ENCODE measurements at places on chromosomes 1 and 21.

GRCh38 chr1:246576709-246577032 is 10.4 kb downstream of the CNST start:
- no peak for DNase-seq

GRCh38 chr1:206633708-206634121 is 1.6 kb upstream of the DYRK3 start:
- DNase-seq: peak; percentile 100

DNA sequence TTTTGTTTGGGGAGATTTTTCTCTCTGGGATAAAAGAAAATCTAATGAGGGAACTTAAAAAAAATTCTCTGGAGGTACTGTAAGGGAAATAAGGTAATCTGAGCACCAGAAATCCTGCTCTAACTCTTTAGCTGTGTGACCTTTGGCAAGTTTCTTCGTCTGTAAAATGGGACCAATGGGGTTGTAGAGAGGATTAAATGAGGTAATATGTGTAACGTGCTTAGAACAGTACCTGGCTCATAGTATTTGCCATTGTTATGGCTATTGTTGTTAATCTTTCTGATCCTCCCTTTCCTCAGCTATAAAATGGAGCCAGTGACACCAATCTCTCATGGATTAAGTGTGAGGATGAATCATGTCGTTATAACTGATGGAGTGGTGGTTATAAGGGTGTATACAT is 845 bp upstream of the KLHDC8A start:
- DNase-seq: no peak

DNA sequence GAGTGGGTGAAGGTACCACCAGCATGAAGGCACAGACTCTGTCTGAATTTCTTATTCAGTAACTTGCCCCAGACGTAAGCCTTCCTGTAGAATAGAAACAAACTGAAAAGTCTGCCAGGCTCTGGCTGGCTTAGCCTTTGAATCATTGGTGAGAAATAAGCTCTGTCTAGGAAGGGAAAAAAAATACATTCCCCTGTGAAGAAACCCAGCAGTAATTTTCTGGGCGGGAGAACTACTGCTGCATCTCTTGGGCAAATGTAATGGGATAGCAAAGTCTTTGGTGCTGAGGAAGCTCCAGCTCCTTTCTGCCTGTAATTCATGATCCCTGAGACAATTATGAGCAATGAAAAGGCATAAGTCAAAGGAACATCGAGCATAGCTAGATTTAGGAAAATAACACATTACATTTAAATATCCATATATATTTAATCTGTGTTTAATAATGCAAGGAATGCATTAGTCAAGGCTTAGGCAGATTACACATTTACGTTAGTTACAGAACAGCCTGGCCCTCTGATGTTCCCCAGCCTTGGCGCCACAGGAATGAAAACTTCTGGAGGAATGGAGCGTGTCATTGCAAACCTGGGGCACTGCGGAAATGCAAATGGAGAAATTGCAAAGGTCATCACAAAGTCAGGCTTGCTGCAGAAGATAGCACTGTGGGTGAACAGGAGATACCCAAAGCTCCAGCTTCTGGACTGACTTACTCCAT is 216.3 kb upstream of the CAMK1G start:
- DNase-seq: peak; percentile 61

DNA sequence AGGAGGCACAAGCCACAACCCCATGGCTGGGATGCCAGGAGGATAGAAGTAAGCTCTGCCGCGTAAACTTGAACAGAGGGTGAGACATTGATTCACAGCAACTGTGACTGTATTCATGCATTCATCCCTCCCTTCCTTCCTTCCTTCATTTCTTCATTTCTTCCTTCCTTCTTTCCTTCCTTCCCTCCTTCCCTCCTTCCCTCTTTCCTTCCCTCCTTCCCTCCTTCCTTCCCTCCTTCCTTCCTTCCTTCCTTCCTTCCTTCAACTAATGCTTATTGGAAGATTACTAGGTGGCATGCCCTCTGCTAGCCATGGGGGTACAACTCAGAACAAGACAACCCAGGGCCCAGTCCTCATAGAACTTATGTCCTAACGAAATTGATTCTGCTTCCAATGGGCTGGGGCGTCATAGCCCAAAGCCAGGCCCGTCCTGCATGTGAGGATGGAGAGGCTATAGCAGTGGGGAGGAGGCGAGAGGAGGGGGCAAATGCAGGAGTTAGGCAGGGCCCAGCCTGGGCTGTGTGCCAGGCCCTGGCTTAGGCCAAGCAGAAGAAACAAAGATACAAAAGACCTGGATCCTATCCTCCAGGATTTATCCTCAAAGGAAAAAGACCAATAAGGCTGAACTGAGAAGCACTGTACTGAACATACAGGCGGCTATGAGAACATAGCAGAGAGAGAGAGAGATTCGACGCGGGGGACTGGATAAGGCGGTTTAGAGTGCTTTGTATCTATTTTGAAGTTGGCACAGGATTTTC is 24.4 kb upstream of the PAXBP1 start:
- no peak for DNase-seq

- DNase-seq: peak; percentile 43
These were observed 792 bp downstream of the GOLPH3L start for GRCh38 chr1:150696162-150696561.

DNA sequence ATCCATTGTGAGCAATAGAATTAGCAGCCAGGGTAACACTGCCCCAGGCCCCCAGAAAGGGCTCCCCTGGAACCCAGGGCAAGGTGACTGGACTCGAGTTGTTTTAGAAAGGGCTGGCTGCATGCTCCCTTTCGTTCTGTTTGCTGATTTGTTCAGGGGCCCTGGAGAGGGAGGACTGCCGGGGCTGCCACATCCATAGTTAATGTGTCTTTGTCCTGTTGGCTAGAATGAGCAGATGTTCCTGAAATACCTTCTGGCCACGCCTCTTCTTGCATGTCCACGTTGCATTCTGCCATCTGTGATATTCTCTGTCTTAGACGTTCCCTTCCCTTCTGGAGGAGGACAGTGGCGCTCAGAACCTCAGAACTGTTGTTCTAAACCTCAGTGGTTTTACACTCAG is 118.8 kb downstream of the AJAP1 start:
- no peak for DNase-seq

- DNase-seq: no peak
These were observed 65.4 kb upstream of the IPO9 start for GRCh38 chr1:201763455-201764140.

GRCh38 chr1:159076438-159077119 is at the start of gene AIM2:
Gene AIM2 (minus strand): TSS chr1:159076766. CDS start chr1:159073499, 3,267 bp downstream.
- no peak for DNase-seq

DNA sequence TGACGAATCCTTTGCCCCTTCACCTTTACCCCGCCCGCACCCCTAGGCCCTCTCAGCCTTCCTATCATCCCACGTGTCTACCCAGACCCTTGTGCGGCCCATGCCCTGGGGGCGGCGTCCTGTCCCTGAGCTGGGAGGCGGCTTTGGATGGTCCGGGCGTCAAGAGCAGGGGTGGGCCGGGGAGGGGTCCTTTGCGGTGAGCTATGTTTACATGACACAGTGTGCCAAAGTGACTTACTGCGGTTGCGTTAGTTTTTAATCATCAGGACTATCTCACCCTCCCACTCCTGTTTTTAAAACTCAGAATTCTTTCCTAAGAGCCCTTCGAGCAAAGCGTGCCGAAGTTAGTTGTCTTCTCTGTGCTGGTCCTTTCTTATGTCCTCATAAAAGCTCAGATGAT is 144.6 kb downstream of the PGBD5 start:
- DNase-seq: no peak

- DNase-seq: no peak
These were observed 11.2 kb downstream of the EPHA10 start for GRCh38 chr1:37753473-37754321.

DNA sequence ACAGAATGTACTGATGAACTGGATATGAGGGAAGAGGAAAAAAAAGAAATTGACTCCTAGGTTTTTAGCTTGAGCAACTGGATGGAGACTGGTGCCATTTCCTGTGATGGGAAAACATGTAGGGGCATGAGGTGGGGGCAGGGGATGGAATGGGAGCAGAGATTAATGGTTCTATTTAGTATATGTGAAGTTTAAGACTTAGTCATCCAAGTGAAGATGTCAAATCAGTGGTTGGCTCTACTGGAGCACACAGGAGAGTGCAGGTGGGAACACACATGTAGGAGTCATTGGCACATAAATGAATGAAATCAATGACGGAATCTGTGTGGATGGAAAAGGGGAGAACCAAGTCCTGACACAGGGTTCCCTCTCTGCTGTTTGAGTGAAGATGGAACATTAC is 224.4 kb upstream of the COA6 start:
- peak; percentile 71 for DNase-seq

All from bronchial epithelial cell (primary cell).